ENCODE measurements at places on chromosomes 6 and 20. TPM values are rescaled to one million over a fixed set of nuclear protein-coding genes. Genes with fewer than 3 reads are reported as not detected.

The AKAP12 gene
- total RNA-seq: 61.7 TPM

The LYRM2 gene
- 15.5 TPM for total RNA-seq

GRCh38 chr6:29734046-29735018 is 11.1 kb downstream of the HLA-F start:
- DNase-seq: no peak

DNA sequence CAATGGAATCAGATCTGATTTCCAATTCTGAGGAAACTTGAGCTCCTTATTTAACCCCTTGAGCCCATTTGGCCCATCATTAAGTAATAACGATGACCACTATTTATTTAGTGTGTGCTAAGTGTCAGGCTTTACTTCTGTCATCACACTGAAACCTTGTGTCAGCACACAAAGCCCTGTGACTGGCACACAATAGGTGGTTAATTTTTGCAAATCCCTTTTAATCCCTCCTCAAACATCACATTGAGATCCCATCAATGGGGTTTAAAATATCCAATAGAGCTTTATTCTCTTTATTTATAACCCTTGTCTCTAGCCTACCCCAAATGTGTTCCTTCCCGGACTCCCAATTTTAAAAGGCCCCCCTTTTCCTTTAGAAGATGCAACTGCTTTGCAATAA is 656.8 kb upstream of the CHD6 start:
- no peak for DNase-seq

GRCh38 chr6:13913226-13914001 is 11.3 kb upstream of the RNF182 start:
- DNase-seq: no peak

DNA sequence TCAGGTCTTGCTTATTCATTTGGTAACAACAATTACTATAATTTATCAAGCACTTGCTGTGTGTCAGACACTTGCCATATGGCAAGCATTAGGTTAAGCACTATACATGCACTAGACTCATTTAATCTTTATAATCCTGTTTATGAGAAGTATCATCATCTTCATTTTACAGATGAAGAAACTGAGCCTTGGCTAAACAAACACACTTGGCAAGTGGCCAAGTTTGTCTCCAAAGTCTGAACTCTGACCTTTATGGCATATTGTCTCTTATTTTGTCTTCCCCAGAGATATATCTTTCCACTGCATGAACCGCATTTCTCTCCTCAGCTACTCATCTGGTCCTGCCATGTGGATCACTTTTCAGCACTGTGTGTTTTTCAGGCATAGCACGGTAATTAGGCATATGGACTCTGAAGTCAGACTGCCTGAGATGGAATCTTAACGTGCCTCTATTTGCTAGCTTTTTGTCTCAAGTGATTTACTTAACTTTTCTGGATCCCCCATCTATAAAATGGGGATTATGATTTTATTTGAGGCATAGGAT is 4.7 kb downstream of the ADGRF5 start:
- no peak for DNase-seq

Data from transverse colon (tissue), 4 donors.